ENCODE measurements at places on chromosomes 12 and 14. TPM values are rescaled to one million over a fixed set of nuclear protein-coding genes. Genes with fewer than 3 reads are reported as not detected.
A peak's percentile ranks its signal among the peaks of the same experiment; 100 is the strongest.

DNA sequence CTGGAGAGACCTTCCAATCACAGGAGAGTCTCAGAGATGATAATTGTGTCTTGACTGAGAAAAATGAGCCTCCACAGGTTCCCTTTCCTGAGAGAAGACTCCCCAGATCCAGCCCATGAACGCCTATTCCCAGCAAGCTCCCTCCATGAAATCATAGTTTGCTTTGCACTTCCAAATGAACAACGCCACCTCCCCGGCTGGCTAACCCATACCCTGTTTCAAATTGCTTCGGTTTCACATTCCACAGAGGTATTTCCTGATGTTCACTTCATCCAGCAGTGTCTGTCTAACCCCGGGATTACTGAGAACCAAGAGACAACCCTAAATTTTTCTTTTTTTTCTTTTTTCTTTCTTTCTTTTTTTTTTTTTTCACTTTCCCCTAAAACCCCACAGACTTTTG, 124.1 kb upstream of the RFLNA start:
- DNase-seq = no peak

GRCh38 chr12:82436354-82436753, 78.0 kb downstream of the METTL25 start:
- DNase-seq = no peak

DNA sequence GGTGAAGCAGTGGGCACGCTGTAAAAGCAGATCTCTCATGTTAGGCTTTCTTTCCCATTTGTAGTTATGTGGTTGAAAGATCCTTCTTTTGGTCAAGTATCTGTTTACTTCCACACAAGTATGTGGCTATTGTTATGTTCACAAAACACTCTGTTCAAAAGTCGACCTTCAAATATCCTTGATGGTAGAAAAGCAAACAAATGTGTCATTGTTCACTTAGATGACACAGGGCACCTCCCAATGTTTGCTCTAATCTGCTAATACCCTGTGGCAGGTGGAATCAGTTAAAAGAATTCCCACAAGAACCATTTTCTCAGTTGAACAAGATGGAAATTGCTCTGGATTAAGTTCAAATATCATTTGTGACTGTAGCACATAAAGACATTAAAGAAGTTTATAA, 43.6 kb upstream of the NAA30 start:
- DNase-seq = no peak

DNA sequence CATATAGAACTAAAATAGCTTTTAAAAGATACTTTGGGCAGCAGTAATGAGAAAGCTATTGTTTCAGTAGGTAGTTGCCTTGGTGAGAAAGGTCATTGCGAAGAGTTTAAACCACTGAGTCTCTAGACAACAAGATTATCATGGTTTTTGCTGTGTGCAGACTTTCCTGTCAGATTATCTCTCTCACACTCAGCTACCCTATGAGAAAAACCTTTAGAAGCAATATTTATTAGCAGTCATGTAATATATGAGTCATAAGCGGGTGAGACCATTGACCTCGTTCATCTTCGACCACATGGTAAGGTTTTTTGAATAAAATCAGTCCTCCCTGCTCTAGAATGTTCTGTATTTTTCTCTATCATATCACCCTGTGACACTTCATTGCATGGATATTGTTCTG, 59.9 kb downstream of the GPR65 start:
- no peak for DNase-seq

DNA sequence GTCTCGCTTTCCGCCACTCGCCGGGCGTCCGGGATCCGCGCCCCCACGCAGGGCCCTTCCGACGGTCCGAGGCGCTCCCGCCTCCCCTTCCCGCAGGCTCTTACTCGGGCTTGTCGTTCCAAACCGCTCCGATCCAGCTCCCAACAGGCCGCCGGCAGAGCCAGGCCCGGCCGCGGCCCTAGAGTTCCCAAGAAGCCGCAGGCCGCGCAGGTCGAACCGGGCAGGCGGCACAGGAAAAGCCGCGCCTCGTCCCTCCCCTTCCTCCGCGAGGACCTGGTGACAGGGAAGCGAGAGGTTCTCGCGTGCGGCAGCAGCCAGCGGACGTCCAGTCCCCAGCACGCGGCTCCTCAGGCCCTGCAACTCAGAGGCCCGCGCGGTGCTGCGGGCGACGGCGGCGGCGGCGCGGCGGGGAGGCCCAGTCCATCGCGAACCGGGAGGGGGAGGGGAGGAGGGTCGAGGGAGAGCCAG, 272 bp downstream of the HECTD1 start:
- no peak for DNase-seq

GRCh38 chr12:81360916-81361315, 283.0 kb downstream of the ACSS3 start:
- no peak for DNase-seq

GRCh38 chr12:57479376-57480115, at the start of gene ARHGAP9:
TSS of gene ARHGAP9 (minus strand) at chr12:57479866. CDS start at chr12:57479406, 460 bp downstream.
- DNase-seq = no peak

DNA sequence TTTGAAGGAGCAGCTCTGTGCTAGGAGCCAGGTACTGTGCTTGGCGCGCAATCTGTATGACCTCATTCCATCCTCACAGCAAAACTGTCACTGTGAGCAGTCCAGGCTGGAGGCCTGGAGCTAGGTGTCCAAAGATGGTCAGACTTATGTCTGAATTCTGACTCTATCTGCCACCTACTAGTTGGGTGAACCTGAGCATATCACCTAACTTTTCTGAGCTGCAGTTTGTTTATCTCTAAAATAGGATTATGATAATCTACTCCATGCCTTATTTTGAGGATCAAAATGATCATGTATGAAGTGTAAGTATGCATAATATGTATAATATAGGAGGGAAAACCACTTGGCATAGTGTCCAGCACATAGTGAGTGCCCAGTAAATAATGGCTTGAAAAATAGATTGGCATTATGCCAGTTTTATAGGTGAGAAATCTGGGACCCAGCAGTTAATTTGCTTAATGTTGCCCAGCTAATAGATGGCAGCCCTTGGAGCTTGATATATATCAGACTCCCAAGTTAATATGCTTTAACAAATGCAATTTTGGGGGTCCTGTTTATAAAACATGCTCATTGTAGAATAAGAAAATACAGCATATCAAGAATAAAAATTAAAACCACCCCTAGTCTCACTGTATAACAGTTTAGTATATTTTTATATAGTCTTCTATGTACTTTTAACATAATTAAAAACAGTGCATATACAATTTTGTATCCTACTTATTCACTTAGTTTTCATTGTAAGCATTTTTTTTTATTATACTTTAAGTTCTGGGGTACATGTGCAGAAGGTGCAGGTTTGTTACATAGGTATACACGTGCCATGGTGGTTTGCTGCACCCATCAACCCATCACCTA, 4.5 kb upstream of the JPH4 start:
- no peak for DNase-seq

GRCh38 chr12:108162207-108162606, 33.1 kb downstream of the WSCD2 start:
- no peak for DNase-seq

DNA sequence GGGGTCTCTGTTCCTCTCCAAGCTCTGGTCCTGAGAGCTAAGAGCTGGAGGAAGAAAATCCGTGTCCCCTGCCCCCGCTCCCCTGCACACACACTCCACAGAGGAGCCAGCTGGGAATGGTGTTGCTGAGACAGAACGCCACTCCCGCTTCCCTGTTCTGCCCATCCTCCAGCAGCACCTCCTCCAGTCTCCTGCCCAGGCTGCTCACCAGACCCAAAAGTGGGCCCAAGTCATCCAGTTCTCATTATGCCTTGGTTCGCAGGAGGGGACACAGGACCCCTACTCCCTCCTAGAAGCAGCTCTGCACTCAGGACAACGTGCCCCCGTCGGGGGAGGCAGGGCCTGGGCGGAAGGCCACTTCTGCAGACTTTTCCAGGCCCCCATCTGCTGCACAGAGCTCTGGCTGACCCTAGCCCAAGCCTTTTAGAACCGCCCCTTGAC, 830 bp upstream of the TRMT61A start:
- DNase-seq = no peak

DNA sequence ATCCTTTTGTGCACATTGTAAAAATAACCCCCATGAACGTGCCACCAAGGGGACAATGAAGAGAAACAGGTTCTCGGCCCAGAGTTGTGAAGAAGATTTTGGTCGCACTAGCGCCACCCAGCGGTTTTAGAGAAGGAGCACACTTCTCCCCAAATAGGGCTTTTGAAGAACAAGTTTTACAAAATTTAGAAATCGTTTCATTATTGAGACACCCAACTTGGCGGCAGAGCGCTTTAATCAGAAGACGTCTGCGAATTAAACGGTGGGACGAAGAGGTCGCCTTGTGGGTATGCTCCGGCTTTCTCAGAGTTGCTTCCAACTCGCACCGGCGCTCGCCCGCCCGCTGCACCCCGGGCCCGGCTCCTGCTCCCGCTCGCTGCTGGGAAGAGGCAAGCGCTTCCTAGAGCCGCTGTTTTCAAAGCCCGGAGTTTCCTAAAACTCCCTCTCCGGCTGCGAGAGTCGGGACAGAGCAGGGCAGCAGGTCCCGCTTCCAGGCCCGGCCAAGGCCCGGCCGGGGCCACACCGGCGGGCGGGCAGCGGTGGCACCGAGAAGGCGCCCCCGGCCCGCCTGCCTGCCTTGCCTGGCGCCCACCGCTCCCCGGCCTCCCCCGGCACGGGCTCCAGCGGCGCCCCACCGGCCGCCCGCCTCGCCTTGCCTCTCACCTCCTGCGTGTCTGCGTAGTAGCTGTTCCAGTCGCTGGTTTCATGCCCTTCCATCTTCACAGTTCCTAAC, 645 bp downstream of the FOXA1 start:
- DNase-seq = peak; percentile 58

GRCh38 chr12:108637222-108637971, 3.7 kb upstream of the SELPLG start:
- DNase-seq = no peak

DNA sequence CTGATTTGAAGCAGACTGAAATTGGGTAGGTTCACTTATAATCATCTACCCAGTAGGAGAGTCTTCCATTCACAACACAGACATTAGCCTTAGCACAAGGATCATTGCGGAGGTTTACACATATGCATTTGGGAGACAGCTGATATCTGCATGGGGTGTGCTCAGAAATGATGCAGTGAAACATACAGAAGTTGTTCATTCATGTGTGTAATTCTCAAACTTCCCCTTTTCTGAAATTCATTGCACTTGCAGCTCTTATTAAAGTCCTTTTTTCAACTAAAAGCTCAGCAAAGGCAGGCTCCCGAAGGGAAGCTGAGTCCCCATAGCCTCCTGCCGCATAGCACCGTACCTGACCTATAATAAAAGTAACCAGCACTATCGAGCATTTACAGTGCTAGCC, 218.3 kb upstream of the CRY1 start:
- no peak for DNase-seq

DNA sequence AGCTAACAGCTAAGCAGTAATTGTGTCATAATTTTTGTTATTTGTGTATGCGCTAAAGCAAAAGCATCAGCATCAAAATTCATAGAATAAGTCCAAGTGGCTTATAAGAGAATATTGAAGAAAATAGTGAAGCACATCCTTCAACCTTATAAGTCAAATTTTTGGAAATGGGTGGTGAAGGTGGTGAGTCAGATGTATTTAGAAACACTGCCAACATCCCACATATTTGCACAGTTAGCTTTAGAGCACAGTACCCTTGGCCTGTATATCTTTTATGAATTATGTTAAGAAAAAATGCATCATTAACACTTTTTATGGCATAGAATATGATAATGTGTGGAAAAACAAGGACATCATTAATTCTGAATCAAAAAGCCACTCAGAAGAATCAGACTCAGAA, 8.0 kb downstream of the SYT10 start:
- no peak for DNase-seq

GRCh38 chr12:87280356-87280755, 748.8 kb downstream of the C12orf50 start:
- DNase-seq = no peak

GRCh38 chr12:54050482-54050810, 3.2 kb upstream of the HOXC4 start:
- no peak for DNase-seq

- DNase-seq = peak; percentile 95
Measured at GRCh38 chr12:95648990-95649791, 97.9 kb upstream of the USP44 start.

DNA sequence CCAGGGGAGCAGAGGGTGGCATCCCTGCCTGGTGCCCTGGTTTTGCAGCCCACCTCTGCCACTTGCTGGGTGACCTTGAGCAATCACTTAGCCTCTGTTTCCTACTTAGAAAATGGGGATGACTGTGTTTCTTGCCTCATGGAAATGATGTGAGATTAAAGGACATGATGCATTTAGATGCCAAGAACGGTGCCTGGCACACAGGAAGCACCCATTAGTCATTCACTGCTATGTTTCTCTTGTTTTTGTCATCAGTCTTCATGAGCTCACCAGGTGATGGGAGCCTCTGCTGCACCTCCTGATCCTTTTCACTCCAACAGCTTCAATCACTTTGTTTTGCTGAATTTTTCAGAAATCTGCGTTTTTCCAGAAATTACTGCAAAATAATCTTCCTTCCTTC, 23.6 kb upstream of the ATF1 start:
- peak; percentile 18 for DNase-seq

DNA sequence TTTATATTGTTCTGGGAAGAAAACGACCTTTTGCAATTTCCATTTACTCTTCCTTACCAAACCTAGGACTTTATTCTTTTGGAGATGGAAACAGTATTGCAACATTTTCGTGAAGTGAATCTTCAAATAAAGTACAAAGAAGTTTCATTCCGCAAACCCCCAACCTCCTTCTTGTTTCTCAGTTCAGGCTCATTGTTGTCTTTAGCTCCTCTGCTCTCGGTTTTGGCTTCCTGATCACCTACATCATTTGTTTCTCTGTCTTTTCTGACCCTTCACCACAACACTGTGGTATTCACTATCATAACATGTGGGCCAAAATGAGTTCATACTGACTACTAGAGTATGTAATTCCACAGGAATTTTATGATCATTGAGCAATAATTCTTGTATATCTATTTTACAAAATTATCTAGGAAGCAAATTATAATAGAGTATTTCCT, 266.8 kb downstream of the ADAMTS20 start:
- peak; percentile 30 for DNase-seq

DNA sequence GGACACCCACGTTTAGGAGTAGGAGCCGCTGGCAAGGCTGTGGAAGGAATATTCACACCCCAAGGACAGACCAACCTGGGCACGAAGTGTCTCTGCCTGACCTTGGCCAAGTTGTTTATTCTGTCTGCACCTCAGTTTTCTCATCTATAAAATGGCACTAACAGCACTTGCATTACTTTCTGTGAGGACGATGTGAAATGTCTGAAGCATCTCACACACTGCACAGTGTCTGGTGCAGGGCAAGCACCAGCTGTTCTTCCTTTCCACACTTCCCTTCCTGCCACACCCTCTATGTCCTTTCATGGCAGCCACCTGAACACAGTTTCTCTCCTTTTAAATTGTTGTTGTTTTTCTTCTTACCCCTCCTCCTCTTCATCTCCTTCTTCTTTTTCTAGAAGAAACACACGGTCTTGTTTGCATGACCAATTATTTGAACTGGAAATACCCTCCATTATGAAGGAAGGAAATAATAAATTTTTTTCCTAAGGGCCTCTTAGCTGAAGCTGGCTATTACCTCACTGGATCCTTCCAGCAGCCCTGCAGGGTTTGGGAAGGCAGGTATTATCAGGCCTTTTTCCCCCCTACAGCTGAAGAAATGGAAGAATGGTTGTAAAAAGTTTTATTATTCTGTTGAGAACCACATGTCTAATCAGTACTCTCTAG, 42.9 kb upstream of the ATP23 start:
- DNase-seq = no peak

GRCh38 chr14:90553298-90553920, 156.6 kb downstream of the CALM1 start:
- no peak for DNase-seq

Gene SLC35E3
- 1.8 TPM for total RNA-seq

Gene NOS1
- total RNA-seq = not detected

Gene MARCHF9
- total RNA-seq = 12.9 TPM

Gene SDR9C7
- 0.12 TPM for total RNA-seq

Gene EP400
- total RNA-seq = 6.6 TPM

Gene LHX5
- total RNA-seq = not detected

Gene GLIPR1L2
- total RNA-seq = 0.76 TPM

Gene TAS2R10
- not detected for total RNA-seq
